ENCODE measurements at places on chromosomes 3 and 15.

GRCh38 chr3:168671091-168671490 lies 575.4 kb upstream of the GOLIM4 start:
- no peak for DNase-seq

DNA sequence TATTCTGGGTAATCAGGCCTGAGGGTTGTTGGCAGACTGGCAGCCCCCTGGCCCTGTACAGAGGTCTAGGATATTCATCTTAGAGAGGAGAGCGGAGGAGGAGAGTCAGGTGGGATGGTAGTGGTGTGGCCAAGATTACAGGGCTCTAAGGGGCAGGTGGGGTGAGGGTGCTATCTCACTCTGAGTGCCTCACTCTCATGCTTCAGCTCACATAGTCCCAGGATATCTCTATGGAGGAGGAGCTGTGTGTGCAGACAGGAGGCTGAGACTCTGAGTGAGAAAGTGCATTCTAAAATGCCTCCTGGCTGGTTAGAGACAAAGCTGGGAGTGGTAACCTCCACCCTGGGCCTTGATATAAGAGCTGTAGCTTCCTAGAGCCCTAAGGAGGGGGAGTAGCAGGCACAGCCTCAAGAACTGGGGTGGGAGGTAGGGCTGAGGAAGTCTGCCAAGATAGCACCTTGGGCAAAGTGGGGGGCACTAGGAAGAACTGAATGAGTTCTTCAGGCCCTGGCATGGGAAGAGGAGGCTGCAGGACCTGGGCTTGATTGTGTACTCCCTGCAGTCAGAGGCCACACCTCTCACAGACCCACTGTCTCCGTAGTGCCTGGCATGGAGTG lies 39.9 kb downstream of the CLSTN2 start:
- no peak for DNase-seq

DNA sequence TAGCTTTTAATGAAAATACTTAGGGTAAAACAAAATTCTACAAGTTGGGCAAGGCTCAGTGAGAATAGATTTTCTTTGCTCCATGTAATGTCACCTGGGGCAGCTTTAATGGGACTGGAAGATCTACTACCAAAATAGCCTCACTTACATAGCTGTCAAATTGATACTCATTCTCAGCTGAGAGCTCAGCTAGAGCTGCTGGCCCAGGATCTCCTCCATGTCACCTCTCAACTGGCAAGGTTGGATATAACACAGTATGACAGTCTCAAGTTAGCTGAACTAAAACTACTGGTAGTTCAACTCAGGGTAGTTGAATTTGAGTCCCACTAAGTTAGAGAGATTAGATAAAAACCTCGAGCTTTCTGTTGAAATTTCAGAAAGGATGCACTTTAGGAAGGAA lies 218.5 kb upstream of the PLSCR5 start:
- DNase-seq = no peak

DNA sequence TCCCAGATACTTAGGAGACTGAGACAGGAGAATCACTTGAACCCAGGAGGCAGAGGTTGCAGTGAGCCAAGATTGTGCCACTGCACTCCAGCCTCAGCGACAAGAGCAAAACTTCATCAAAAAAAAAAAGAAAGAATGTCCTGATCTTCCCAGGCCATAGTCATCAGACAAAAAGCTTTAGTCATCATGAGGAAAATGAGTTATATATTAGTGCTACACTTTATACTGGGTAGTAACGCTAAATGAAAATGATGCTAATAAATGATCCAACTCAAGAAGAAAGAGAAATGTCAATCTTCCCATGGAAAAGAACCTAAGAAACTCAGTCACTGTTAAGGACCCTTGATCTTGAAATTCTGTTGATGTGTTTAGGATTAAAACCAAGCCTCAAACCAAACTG lies 26.3 kb upstream of the TRIM59 start:
- DNase-seq = no peak

- DNase-seq = no peak
Observed at GRCh38 chr3:39478226-39478625, 10.7 kb downstream of the MOBP start.

DNA sequence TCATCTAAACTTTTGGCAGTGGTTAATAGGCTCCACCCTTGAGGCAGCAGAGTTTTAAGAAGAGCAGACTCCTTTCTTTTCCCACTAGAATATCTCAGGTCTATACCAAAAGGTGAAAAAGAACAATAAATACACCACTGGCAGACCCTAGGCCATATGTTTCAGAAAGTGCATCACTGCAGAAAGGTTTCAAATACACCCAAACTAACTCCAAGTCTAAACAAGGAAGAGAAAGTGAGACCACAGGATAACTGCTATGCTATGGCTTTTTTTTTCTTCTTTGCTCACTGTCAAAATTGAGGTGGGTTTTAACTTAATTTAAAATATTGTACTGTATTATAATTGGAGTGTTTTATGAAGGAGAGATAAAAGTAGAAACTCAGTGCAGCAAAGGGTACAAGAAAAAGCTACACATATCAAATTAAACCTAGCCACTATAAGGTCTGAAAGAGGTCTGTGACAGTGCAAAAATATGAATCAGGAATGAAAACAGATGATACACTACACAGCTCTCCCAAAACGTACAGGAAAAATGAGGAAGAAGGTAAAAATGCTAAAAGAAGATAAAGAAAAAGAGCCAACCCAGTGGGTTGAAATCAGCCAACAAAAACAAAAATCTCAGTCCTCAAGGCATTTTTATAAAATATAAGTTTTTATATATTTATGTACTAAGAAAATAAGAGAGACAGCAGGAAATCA lies 8.4 kb downstream of the SNX4 start:
- DNase-seq = no peak

DNA sequence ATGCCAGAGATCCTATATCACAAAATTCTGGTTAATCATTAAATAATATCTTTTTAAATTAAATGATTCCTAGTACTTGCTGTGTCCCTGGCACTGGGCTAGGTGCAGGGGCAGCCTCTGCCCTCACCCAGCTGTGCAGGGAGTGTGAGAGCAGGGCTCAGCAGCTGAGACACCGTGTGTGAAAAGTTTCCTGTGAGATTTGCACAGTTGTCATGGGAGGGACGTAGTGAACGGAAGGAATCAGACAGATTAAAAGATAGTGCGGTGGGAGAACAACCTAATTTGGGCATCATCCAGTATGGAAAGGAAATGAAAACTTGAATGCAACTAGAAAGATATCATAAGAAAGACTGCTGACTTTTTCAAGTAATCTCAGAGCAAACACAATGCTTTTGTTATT lies 204.1 kb downstream of the SSR3 start:
- no peak for DNase-seq

DNA sequence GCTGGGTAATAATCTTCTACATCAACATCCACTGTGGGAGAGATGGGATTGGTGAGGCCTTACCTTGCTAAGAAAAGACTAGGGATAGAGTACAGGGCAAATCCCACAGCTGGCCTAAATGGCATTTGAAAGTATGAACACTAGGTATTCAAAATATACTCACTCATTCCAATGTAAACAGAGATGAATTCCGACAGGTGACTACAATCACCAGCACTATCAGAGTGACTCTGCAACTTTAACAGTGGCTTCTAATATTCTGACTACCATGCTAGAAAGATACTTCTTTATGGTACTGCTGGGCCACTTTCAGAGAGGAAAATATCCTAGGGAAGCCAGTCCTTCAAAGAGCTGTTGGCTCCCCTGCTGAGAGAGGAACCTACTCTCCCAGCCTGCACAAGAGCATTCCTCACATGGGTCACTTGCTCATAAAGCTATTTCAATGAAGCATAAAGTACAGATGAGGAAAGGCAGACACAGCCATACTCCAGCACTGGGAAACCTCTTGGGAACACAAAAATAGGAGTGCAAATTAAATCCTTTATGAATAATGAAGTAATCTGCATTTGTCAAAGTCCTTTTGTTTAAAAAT lies 21.5 kb upstream of the MAN2C1 start:
- peak; percentile 20 for DNase-seq

DNA sequence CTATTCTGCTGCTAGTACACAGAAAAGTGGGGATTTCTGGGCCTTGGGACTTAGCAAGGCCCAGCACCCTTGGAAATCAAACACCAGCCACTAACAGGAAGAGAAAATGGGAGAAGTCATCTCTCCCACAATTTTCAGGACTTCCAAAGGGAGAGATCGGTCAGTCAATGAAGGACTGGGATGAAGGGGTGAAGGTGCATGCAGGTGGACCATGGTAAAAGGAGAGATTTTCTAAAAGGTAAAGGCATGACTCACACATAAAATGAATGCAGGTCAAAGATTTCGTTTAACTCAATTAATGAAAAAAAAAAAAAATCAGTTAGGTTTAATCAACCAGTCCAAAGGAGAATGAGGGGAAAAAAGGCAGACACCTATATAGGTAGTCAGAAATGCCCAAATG lies 176.4 kb upstream of the PROK2 start:
- no peak for DNase-seq

DNA sequence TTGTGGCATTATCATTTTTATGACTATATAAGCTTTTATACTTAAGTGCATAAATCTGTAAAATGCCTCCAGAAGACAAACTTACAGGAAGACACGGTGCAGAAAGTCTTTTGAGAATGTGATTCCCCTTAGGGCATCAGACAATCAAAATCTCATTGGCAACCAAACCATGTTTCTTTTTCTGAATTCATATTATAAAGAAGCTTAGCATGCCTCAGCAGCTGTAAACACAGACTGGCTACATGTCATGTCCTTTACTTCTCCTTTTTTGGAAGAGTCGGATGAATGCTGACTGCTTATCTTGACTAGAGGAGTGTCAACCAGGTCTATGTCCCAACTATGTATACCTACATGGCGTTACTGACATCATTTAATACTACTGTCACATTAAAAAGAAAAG lies 150.1 kb downstream of the PLD1 start:
- no peak for DNase-seq

DNA sequence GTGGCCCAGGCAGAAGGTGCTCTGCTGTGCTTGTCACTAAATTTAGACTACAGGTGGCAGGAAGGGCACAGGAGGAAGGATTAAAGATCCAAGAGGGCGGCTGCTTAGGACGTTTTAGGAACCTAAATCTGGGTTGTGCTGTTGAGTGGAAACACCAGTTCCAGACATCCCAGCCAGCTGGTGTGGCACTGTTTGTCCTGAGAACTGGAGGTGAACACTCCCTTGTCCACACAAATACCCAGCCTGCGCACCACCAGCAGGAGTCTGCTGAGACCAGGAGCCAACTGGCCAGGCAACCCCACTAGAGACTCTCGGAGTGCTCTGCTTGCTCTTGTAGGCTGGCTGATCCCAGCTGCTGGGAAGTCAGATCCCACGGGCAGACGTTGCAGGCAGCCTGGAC lies 30.3 kb upstream of the UACA start:
- DNase-seq = no peak

DNA sequence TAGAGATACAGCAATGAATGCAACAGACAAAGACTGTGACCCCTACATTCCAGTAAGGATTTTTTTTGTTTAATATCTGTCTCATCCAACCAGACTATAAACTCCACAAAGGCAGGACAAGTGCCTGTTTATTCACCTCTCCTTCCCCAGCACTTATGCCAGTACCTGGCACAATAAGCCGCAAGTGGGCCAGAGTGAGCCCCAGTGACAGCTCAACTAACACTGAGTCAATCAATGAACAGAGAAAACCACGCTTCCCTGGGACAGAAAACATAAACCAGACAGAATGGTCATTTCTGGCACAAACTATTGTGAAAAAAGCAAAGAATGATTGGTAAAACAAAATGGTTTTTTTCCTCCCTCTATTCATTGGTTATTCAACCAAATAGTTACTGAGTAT lies 52.2 kb downstream of the RYK start:
- no peak for DNase-seq

DNA sequence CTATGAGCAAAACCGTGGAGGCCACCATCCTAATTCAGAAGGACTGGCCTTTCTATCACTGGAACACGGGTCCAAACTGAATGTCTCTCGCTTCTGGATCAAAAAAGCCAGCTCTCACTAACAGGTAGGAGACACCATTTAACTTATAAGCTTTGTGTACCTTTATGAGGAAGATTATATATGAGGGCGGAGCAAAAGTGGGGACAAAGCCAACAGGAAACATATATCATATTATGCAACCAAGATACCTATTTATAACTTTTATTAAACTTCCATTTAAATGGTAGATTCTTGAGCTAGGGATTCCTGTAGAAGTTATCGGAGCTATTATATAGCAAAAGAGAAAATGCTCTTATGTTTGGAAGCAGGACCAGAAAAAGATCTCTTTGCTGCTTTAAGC lies 78.4 kb downstream of the IGF2BP2 start:
- no peak for DNase-seq

- DNase-seq = no peak
Observed at GRCh38 chr3:72894976-72895552, 7.2 kb downstream of the GXYLT2 start.

DNA sequence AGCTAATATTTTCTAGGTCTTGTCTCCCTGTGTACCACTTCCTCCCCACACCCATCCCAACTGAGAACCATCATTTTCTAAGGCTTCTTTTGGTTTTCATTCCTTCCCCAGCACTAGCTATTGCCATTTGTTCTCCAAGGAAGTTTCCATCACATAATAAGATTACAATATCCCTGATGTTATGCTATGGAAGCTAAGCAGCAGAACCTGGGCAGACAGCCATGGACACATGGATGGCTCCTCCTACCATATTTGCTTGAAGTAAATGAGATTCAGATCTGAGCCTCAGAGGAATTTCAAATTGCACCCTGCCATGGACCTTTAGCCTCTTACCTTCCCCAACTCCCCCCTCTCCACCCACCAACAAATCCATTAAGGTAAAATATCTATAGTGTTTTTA lies 31.5 kb downstream of the GASK1A start:
- peak; percentile 11 for DNase-seq

DNA sequence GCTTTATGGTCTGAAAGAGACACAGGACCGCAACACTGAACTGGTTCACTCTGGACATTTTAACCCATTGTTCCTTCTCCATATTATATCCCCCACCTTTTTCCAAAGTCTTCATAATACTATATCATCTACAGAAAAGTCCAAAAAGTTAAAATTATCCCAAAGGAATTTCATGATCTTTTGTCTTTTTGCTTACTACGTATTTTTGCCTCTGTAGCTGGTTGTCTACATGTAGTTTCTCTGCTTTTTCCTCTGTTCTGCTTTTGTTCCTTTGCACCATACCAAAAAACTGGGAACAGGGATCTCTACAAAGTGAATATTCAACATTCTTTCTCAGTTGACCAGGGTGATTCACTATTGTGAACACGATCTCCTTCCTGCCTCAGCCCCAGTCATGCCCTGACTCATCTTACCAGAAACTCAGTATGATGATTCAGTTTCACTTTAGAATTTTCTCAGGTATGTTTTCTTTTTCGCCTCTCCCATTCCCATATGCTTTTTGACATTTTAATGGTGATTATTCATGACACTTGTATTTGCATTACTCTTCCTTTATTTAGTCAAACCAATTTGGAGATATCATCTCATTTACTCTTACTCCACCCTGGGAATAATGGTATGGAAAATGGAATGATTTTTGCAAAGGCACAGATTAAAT lies 14.5 kb downstream of the EMC4 start:
- peak; percentile 89 for DNase-seq

DNA sequence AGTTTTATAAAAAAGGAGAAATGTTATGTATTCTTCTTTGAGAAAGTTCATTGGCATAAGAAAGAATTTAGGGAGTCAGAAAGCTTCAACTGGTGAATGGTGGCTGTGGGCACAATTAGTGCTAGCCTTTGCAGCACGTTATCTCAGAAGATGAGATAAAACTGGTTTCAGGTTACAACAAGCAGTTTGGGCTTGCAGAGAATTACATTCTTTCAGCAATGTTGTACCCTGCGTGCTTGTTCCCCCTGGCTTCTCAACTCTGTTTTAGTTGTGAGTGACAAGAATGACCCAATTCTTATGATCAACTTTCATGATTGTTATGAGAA lies 31.6 kb upstream of the ACP3 start:
- peak; percentile 32 for DNase-seq

All from iris pigment epithelial cell (primary cell).